ENCODE measurements at places on chromosomes 5 and 9.

- H3K27me3 ChIP-seq, result peaks cover 12% of the 10 kb centered on the region
- H3K27ac ChIP-seq, result no peak overlapping the region
- DNase-seq, result no peak
- no peaks in the 10 kb centered on the region for H3K36me3 ChIP-seq
Observed at GRCh38 chr5:34803974-34804732, 34.8 kb upstream of the TTC23L start.

DNA sequence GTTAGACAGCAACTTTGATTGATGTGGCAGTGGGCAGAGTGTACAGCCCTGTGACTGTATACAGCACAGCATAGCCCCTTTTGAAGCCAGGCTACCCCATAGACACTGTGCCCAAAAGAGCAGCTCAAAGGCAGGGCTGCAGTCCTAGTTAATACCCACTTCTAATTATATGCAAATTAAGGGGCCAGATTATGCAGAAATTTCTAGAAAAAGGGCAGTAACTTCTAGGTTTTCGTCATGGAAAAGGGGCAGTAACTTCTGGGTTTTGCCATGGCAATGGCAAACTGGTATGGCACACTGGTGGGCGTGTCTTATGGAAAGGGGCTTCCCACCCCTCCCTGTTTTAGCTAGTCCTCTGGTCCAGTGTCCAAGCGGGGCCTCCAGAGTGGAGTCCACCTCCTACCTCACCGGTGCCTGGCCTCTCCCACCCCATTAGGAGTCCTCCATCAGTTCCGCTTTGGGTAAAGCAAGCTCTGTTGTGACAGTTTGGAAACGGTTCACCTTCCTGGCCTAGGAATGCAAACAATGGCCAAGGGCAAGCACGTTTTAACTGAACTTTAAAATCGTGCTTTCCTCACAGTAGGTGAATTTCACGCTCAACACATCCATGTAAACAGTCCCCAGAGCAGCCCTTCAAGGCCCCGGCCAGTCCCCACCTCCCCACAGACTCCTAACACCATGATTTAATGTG, 5.6 kb downstream of the ADAMTS13 start:
- no peak for DNase-seq
- H3K27ac ChIP-seq, result no peak overlapping the region
- peaks cover 8% of the 10 kb centered on the region for H3K4me1 ChIP-seq
- H3K4me3 ChIP-seq, result peak overlapping the region; percentile 66

- no peak for DNase-seq
- H3K36me3 ChIP-seq, result no peaks in the 10 kb centered on the region
- peaks cover 40% of the 10 kb centered on the region for H3K4me1 ChIP-seq
- peak overlapping the region; percentile 78 for H3K4me3 ChIP-seq
Observed at GRCh38 chr9:99106044-99106375, 1.1 kb downstream of the TGFBR1 start.

DNA sequence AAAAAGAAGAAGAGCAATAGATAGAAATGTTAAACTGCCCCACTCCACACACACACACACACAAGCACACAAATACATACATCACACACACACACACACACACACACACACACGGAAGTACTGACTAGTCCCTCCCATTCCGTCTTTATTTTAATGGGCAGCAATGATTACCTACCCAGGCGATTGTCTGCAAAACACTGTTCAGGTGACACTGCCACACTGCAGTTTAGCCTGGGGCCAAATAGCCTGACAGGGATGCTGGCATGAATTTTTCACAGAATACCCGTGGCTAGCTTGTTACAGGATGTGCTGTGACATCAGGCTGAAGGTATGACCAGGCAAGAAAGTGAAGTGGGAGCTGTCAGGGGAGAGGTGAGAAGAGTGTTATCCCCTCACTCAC, 86.9 kb downstream of the FRMD3 start:
- no peaks in the 10 kb centered on the region for H3K4me1 ChIP-seq
- H3K4me3 ChIP-seq, result no peak overlapping the region
- H3K36me3 ChIP-seq, result peaks cover 2% of the 10 kb centered on the region
- H3K27me3 ChIP-seq, result peaks cover 1% of the 10 kb centered on the region

GRCh38 chr5:56585999-56586691, 229.2 kb upstream of the MAP3K1 start:
- H3K27me3 ChIP-seq, result no peaks in the 10 kb centered on the region
- peaks cover 28% of the 10 kb centered on the region for H3K4me1 ChIP-seq
- no peak for DNase-seq
- H3K27ac ChIP-seq, result peak overlapping the region; percentile 98
- no peak overlapping the region for H3K4me3 ChIP-seq

DNA sequence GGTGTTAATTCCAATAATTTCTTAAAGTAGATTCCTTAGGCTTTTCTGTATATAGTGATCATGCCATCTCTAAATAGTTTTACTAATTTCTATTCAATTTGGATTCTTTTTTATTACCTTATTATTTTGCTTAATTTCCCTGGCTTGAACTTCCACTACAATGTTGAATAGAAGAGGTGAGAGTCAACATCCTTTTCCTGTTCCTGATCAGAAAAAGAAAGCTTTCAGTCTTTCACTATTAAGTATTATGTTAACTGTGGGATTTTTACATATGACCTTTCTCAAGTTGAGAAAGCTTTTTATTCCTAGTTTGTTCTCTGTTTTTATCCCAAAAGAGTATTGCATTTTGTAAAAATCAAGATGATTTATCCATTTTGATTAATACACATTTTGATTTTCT, 574.5 kb upstream of the TLE4 start:
- H3K36me3 ChIP-seq, result no peaks in the 10 kb centered on the region
- no peak for DNase-seq
- no peak overlapping the region for H3K4me3 ChIP-seq
- peaks cover 2% of the 10 kb centered on the region for H3K4me1 ChIP-seq
- H3K27ac ChIP-seq, result no peak overlapping the region

- peaks cover 11% of the 10 kb centered on the region for H3K27me3 ChIP-seq
- no peak for DNase-seq
- no peak overlapping the region for H3K4me3 ChIP-seq
- no peak overlapping the region for H3K27ac ChIP-seq
Observed at GRCh38 chr9:107158321-107158720, 124.8 kb upstream of the RAD23B start.

- H3K4me3 ChIP-seq, result no peak overlapping the region
- H3K4me1 ChIP-seq, result no peaks in the 10 kb centered on the region
- peaks cover 7% of the 10 kb centered on the region for H3K27me3 ChIP-seq
- H3K36me3 ChIP-seq, result no peaks in the 10 kb centered on the region
- DNase-seq, result no peak
Observed at GRCh38 chr9:14780251-14780650, 57.7 kb upstream of the CER1 start.

All from memory B cell (primary cell).